ENCODE measurements at places on chromosomes 2 and 18.

DNA sequence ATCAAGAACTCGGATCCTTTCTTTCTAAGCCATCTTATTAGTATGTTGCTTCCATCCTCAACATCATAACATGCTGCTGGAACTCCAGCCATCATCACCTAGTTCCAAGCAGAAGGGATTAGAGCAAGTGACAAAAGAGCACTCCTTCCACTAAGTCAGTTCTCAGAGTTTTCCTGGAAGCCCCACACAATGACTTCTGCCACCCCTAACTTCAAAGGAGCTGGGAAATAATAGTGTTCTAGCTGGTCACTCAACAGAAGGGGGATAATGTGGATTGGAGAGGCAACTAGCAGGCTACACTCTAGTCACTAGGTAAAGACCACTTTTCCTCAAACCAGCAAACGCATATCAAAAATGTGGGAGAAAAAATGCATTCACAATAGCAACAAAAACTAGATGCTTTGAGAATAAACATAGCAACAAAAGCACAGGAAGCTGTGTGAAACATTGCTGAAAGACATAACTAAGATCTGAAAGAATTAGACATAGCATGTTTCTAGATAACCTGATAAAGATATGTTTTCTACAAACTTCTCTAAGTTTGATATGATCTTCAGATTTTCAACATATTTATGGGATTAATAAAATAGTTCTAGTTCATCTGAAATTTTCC, 39.5 kb downstream of the COX7A2L start:
- DNase-seq, result no peak

DNA sequence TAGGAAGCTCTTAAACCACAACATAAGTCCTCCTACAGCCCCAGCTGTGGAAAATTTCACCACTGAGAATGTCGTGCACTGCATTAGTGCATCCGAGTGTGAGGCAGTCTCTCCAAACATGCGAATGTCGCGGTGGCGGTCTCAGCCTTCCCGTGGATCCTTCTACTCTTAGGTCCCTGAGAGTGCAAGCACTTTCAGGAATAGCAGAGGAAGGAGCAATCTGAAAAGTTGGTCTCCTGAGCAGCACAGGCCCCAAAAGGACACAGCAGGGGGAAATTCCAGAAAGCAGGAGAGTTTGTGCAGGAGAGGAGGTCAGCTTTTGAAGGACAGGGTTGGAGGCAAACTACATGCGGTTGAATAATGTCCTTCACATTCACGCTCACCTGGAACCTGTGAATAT, 440.5 kb upstream of the SMIM21 start:
- no peak for DNase-seq

GRCh38 chr2:234463626-234464290, 33.1 kb downstream of the ARL4C start:
- DNase-seq, result no peak

DNA sequence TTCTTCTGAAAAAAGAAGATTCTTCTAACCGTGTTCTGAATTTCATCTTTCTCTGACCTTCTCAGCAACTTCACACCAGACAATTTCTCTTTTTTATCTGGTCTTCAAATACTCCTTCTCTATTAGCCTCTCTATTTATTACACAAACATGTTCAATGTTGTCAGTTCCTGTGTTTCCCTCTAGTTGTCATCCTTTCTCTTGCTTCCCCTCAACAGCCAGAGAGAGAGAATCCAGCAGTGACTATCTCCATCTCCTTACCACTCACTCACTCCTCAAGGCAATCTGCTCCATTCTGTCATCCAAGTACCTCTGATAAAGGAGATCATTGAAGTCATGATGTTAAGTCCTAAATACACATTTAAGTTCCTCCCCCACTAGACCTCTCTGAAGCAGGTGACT, 491.9 kb upstream of the CHAC2 start:
- no peak for DNase-seq

GRCh38 chr2:147165697-147166382, 679.0 kb upstream of the ACVR2A start:
- DNase-seq, result no peak

GRCh38 chr2:197345846-197346370, 35.3 kb upstream of the ANKRD44 start:
- DNase-seq, result no peak

DNA sequence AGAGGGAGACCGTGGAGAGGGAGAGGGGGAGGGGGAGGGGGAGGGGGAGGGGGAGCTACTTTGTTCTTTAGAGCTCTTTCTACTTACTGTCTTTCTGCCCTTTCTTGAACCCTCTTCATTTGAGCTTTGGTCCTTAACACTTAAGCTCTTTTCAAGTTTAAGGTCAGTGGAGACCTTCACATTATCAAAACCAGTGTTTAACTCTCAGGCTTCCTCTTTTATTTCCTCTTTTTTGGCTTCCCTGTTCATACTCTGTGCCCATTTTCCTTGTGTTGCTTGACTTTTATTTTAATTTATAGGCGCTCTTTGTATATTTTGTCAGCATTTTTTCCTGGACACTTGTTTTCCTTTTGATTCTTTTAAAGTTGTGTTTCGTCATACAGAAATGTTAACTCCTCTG, 37.1 kb downstream of the ACSL3 start:
- no peak for DNase-seq

DNA sequence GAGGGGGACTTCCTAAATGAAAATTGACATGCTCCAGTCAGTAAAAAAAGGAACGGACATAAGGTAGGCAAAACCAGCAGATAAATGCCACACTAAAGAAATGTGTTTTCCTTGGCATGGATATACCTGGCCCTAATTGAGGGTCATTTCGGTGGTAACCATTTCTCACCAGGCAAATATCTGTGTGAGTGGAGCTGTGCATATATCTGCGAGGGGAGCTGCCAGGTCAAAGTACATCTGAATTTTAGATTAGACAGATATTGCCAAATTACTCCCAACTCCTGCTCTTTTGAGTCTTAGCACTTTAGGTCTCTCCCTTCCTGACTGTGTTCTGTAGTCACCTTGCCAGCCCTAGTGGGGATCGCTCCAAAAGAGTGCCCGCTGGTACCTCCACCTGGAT, 204.2 kb downstream of the SH3BP4 start:
- no peak for DNase-seq

GRCh38 chr2:103292573-103292972, 530.7 kb downstream of the TMEM182 start:
- no peak for DNase-seq

DNA sequence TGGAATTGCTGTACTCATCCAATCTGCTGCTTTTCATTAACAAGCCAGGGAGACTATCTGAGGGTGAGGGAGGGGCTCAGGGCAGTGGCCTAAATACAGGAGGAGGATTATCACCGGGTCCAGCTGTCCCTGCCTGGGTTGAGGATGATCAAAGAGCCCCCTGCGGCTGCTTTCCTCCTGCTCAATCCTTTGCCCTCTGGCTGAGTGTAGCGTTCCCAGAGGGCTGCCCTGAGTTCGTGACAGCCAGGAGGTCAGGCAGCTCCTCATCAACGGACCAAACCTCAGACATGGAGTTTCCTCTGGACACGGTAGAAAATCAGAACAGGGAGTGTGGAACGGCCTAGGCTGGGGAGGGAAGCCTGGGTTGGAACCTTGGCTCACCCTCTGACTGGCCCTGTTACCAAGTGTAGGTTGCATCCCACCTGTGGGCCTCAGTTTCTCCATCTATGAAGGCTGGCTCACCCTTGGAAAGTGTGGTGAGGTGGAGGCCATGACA, 23.5 kb downstream of the CIB4 start:
- DNase-seq, result peak; percentile 23

DNA sequence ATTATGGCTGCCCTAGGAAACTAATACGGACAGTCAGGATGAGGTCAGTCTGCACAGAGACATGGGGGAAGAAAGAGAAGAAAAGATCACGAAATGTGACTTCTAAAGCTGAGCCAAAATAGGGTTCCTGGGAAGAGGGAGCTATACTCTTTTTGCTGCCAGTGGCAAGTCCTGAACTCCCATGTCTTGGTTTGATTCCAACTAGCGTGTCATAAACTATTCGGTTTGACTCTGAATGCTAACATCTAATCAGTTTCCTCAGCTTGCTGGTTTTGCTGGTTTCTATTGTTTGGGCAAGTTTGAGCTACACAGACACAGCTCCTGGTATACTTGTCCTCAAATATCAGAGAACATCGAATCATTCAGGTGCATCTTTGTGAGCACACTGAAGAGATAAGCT, 80.5 kb upstream of the CYP1B1 start:
- DNase-seq, result no peak

DNA sequence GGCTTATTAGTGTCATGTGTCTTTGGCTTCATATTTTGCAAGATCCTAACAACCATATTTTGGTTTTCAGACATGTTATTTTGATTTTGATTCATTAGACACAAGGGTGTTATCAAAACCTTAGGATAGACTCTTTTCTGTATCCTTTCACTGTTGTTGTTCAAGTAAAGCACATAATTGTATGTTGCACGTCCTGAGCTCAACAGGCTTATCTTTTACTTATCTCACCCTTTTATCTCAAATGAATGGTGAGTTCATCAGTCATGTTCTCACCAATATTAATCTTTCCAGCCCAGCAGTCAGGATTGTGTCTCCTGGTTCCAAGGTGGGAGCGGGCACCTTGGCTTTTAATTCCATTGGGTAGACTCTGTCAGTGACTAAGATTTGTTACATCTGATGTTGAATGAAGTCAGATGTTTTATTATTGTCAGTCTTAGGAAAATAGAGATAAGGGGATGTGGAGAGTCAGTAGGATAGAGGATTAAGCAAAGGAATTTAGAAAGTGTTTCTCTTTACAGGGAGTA, 11.9 kb downstream of the GPN1 start:
- no peak for DNase-seq

GRCh38 chr2:75465317-75465984, 95.3 kb downstream of the EVA1A start:
- no peak for DNase-seq

- DNase-seq, result no peak
Observed at GRCh38 chr2:196409376-196409775, 230.1 kb upstream of the CCDC150 start.

DNA sequence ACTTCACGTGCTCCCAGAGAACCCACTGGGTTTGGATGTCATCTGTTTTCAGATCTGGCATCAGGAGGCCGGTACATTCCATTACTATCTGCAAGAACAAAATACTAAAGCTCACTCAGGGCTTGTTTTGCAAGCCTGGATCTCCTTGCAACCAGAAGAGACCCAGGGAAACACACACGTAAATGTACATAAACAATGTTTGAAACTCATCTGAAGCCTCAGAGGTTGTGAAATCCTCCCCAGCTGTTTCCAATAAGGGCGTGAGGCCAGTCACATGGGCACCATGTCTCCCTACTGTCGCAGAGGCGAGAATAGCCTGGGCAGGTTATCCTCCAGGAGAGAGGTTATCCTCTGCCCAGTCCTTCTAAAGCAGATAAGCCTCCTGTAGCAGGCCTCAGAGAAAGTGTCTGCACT, 186.9 kb downstream of the GFPT1 start:
- no peak for DNase-seq

DNA sequence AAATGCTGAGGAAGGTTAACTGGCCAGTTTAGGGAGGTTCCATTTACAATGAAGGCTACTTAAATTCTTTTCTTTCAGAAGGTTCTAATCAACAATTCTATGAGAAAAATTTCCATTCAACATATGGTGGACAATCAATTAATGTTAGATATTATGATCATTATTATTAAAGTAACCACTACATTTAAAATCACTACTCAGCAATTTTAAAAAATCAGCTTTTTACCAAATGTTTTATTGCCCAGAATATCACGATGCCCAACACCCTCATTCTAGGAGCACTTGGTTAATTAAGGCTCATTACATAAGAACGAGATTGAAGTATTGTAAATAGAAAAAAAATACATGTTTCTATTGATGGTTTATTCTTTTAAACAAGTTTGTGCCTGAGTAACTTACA, 396.1 kb downstream of the NRXN1 start:
- DNase-seq, result no peak

- no peak for DNase-seq
Observed at GRCh38 chr2:228048838-228049490, 132.5 kb downstream of the SPHKAP start.

DNA sequence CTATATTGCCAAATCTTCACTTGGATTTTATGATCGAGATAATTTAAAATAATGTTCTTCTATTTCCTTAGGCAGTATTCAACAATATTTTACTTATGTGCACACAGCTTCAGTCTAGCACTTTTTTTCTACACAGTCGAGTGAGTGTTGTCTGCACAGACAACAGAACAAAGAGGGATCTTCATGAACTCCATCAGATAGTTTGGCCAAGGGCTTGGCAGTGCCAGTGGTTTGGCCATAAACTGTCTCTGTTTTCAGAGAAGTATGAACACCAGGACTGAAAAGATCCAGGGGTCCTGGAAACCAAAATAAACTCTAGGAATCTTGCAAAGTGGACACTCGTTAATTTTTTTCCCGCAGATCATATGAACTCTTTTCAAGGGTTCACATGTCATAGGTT, 547.3 kb downstream of the PLCL1 start:
- DNase-seq, result no peak

GRCh38 chr18:59658941-59659340, 38.3 kb downstream of the CCBE1 start:
- DNase-seq, result no peak

DNA sequence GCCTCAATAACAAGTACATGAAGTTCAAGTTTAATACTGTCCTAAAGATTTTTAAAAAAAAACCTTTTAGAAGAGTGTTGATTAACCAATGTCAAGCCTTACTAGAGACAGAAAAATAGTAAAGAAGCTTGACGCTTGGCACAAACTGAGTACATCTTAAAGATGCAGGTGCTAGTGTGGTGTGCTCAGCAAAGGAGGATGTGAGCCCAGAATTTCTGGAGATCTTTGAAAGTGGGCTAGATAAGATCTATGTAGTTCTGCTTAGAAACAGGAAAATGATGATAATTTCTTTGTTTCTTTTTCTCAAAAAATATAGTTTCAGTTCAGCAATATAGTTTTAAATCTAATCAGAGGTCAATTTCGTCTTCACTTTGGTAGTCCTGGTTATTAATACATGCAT, 118.3 kb upstream of the KLHL14 start:
- DNase-seq, result no peak

DNA sequence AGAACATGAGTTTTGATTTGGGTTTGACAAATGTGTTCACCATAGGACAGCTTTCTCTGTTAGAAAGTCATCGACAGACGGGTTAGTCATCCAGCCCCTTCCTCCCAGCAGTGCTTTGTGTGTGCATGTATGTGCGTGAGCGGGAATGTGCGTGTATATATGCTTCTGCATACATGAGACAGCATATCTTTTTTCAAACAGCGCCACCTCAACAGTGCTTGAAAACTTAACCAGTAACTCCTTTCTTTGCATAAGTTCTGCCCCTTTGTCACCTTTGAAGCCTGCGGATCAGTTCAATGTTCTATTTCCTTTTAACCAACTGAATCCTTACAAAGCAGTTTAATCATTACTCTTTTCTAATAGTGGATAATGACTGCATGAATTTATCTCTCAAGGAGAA, 351.4 kb downstream of the LPIN1 start:
- DNase-seq, result no peak

GRCh38 chr2:6080932-6081753, 389.0 kb downstream of the SOX11 start:
- DNase-seq, result no peak

DNA sequence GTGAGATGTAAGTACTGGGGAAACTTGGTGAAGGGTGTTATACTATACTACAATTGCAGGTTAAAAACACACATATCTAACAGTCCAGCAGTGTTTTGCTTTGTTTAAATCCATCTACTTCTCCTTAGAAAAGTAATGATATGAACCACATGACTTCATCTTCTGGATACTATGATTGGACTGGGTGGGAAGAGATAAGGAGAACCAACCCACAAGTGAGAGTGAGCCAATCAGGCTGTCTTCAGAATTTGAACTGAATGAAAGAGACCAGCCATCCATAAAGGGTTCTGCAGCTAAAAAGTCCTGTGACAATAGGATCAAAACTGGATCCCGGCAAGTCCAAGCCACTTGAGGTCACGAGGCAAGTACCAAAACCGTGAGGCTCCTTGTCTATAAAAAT, 46.6 kb downstream of the KANSL3 start:
- DNase-seq, result no peak
